ENCODE measurements at places on chromosomes 11 and 22. TPM values are rescaled to one million over a fixed set of nuclear protein-coding genes. Genes with fewer than 3 reads are reported as not detected.

DNA sequence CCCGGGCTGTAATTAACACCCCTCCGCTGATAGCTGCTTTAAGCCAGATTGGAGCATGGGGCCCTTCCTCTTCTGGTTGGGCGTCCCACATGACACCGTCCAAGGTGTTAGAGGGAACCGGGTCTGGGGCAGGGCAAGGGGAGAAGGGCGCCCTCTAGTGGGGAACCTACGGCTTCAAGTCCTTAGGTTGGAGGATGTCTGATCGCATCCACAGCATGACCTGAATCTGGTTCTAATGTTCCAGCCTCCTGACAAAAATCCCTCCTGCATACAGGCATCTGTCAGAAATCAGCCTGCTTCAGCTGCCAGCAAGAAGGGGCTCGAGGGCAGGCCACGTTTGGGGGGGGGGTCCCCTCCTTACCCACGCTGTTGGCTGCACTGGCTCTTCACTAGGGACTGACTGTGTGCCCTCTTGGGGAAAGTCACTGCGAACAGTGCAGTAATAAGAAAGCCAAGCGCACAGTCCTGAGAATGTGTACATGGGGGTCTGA, 94.2 kb upstream of the TBCEL start:
- peak; percentile 88 for DNase-seq

OMP gene
- total RNA-seq = not detected

DNA sequence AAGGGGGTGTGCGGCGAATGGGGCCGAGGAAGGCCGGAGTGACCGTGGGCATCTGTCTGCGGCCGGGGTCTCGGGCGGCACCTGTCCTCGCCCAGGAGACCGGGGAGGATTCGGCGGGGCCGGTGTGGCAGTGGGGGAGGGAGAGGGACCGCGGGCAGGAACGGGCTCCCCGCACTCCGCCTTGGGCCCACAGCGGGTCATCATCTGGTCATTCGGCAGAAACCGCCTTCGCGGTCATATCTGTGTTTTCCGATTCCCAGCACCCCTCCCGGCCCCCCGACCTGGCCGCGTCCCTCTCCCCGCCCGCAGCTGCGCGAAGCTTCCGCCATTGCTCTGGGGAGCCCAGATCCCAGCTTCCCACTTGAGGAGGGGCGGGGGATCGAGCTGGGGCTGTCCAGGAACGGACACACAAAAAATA, 824 bp upstream of the CBX6 start:
- DNase-seq = peak; percentile 79

DNA sequence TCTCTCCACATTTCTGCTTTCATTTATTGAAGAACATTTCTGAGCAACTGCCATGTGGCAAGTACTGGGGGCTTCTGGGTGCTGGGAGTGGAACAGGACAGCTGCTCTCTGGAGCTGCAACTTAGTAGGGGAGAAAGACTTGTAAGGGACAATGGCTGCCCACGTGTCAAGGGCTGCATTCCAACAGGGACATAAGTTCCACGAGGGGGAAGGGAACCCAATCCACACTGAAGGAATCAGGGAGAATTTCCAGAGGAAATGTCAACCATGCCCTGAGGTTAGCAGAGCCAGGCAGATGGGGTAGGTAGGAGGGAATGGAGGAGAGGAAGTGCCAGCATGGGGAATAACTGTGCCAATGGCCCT, 1.7 kb downstream of the MAPK8IP2 start:
- no peak for DNase-seq

GAS2L1 gene
- total RNA-seq = 9.7 TPM

- no peak for DNase-seq
Observed at GRCh38 chr22:42443240-42444076, 11.3 kb upstream of the NFAM1 start.

- no peak for DNase-seq
Observed at GRCh38 chr11:17077240-17077519, 287 bp downstream of the RPS13 start.

GPR83 gene
- 1.5 TPM for total RNA-seq

DNA sequence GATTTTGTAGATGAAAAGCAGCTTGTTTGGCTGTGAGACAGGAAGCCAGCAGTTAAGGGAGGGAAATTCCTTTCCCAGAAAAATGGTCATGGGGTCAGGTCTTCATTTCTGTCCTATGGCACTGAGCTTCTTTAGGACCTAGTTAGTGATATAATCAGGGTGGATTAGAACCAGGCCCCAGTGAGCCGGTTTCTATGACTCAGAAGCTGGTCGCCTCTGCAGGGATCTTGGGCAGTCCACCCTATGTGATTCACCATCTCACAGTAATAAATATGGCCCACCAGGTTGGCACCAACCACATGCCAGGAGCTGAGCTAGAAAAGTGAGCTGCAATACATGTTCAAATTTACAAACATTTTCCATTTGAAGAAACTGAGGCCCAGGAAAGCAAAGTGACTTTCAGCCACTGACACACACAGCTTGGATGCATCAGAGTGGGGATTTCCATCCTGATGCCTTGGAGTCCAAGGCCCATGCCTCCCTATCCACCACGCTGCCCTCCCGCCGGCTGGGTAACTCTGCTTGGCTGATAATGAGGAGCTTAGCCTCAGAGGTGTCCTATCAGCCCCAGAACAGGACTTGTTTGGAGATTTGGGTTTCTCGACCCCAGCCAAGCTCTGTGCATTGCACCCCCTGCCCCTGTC, 42.0 kb downstream of the CD82 start:
- DNase-seq = no peak

LRRC74B gene
- total RNA-seq = not detected

TTC28 gene
- total RNA-seq = 13.1 TPM

- no peak for DNase-seq
Observed at GRCh38 chr11:73249853-73250783, 22.0 kb upstream of the P2RY6 start.

GRCh38 chr11:104846216-104846615, 52.0 kb downstream of the CASP12 start:
- no peak for DNase-seq

NRGN gene
- total RNA-seq = 0.60 TPM

- peak; percentile 56 for DNase-seq
Observed at GRCh38 chr22:29524442-29525191, 28.9 kb downstream of the THOC5 start.

SERPING1 gene
- 50.9 TPM for total RNA-seq

DNA sequence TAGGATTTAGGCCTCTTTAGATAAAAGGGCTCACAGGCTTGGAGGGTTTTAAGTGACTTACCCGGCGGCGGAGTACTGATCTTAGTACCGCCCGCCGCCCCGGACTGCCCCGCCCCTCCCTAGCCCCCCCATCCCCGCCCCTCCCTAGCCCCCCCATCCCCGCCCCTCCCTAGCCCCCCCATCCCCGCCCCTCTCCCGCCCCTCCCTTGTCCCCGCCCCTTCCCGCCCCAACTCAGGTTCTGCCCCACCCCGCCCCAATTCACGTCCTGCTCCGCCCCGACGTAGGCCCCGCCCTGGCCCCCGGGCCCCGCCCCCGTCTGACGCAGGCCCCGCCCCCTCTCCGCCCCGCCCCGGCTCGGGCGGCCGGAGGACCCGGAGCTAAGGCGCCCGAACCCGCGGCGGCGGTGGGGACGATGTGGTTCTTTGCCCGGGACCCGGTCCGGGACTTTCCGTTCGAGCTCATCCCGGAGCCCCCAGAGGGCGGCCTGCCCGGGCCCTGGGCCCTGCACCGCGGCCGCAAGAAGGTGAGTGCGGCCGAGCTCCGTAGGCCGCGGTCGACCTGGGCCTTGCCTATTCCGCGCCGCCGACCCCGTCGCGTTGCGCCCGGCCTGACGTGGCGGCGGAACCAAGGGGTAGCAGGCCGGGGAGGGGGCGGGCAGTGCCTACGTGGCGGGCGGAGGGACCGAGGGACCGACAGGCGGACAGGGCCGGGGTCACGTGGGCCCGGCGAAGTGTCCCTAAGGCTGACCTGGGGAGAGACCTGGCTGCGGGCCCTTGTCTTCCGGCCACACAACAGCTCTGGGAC, at the start of gene SCYL1:
SCYL1 (plus strand) TSS at position 343 of the 805 bp plus-strand sequence; CDS start at position 414, 71 bp downstream.
- DNase-seq = peak; percentile 88

KAT5 gene
- 36.4 TPM for total RNA-seq

GRCh38 chr11:111938687-111939160, 1.6 kb downstream of the DIXDC1 start:
- DNase-seq = no peak

PLEKHB1 gene
- total RNA-seq = 13.5 TPM

GRCh38 chr11:124612045-124612444, 817 bp downstream of the PANX3 start:
- DNase-seq = no peak

DNA sequence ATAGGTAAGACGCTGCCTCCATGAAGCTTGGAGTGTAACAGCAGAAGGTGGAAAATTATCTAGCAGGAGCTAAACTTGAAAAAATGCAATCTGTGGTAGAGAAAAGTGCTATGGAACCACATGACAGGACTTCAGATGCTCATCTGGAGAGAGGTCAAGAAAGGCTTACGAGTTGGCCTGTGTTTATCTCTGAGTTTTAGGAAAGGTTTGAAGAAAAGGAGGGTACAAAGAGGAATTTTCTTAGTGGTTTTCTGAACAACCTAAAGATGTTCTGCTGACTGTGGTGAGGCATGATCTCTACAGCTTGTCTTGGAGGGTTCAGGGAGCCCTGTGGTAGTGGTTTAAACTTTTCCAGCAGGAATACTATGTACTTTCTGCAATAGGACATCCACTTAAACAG, 8.2 kb downstream of the FJX1 start:
- no peak for DNase-seq

- DNase-seq = no peak
Observed at GRCh38 chr11:8192896-8193209, 24.0 kb upstream of the RIC3 start.

- DNase-seq = no peak
Observed at GRCh38 chr11:110059706-110060463, 33.3 kb upstream of the ZC3H12C start.

GRCh38 chr22:47411006-47411405, 648.6 kb downstream of the TBC1D22A start:
- no peak for DNase-seq

GRCh38 chr22:46777609-46777970, 15.1 kb downstream of the TBC1D22A start:
- no peak for DNase-seq

DNA sequence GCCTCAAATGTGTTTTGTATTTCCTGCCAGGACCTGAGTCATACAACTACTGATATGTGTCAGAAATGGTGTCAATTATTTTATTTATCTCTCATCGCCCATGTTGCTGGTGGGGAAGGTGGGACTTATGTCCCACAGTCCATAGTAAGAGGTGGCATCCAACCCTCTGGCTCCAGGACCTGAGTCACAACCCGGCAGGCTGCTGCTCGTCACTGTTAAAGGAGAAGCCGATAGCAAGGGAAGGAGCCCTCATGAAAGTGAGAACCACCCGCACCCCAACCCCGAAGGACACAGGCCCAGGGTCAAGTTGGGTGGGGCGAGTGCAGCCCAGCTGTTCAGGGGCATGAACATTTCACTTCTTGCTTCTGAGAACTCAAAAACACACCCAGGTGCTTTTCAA, 33.1 kb upstream of the TP53I11 start:
- DNase-seq = no peak

TRPC6 gene
- 0.25 TPM for total RNA-seq

DNA sequence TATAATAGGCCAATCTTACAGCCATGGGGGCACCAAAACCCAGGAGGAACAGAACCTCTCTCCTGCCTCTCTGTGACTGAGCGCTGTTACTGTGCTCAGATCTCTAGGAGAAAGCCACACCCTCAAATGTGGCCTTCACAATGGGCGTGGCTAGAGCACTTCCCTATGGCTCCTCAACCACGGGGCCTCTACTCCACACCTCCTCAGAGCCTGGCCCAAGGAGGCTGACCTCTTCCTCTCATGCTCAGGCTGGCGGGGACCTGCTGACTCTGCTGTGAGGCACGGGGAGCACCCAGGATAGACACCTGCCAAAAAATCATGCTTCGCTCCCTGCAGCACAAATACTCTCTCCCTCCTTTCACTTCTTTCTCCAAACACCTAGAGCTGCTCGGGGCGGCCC, 41.0 kb downstream of the C11orf58 start:
- no peak for DNase-seq

APOBEC3H gene
- 0.47 TPM for total RNA-seq

- DNase-seq = no peak
Observed at GRCh38 chr11:121024989-121025388, 1.1 kb downstream of the TBCEL start.

GRCh38 chr22:50236731-50237409, 8.0 kb downstream of the TUBGCP6 start:
- DNase-seq = no peak

- no peak for DNase-seq
Observed at GRCh38 chr22:29435236-29436136, 2.9 kb upstream of the RFPL1 start.

DNA sequence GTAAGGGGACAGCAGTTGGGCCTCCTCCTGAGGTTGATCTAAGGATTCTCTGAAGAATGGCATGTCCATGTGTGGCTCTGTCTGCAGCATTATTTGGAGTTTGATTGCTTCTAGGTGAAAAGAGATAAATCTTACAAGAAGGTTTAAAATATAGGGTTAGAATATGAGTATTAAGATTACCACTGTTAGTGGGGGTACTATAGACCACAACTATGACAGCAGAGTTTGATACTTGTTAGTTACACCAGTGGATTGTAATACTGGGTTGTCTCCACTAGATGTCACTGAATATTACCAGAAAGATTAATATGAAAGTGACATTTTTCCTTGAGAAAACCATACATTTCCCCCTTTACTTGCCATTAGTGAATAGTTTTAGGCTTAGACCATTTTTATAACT, 47.9 kb downstream of the ZNF280B start:
- no peak for DNase-seq

DNA sequence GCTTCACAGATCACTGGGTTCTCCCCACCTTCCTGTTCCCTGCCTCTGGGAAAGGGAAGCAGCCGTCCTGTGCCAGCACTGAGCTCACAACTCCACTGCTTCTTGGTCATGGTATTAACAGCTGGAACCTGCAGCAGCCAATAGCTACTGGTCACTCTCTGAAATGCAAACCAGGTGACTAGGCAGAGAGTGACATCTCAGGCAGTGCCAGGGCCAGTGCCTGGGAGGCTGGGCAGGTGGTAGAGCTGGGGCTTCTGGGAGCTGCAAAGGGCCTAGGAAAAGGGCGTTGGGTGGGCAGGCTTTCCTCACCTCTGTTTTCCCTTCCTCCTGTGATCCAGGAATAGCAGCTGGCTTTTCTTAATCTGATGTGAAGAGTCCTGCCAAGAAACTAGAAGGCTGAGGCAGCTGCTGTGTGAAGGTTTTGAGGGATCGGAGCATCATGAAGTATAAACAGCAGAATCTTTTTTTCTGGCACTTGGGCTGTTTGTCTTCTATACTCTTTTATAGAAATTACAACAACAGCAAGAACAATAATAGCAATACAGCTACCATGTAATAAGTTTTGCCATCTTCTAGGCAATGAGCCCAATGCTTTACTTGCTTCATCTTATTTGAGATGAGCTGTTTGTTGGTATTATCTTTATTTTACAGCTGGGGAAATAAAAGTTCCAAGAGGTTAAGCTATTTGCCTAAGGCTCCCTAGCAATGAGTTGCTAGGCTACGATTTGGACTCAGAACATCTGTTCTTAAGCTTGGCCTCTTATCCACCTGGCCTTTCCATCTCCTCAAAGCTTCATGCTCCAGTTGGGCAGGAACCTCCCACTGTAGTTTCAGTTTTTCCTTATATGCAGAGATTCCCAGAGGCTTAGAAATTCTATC, 22.0 kb upstream of the CD44 start:
- no peak for DNase-seq

- no peak for DNase-seq
Observed at GRCh38 chr11:643366-643765, 6.3 kb downstream of the DRD4 start.

BTG4 gene
- total RNA-seq = not detected

Measured in H1 (cell line).